AG04449 (cell line): ENCODE measurements at places on chromosomes 11 and 22.

DNA sequence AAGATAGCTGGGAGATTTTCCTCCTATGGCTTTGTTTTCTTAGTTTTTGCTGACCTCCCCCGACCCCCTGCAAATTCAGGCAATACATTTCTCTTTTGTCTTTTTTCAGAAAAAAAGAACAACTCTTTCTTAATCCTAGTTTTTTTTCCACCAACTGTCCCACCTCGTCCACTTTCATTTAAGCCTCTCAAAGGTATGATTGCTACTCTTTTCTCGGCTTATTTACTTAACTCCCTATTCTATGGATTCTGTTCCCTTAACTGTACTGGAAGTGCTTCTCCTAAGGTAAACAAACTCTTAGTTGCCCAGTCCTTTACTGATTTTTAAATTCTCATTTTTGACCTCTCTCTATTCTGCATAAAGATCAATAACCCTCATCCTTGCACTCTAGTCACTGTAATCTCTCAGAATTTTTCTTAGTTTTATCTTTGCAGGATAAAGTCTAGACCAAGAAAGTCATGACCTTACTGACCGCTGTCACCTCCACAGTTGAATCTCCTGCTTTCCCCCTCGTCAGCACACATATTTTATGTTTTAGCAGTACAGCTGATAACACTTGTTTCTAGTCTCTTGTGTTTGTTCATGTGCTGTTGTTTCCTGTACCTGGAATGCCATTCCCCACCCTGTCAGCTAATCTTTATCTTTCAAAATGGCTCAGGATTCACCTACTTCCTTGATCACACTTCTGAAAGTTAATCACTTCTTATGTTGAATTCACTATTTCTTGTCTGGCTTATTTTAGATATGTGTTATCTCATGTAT, 14.9 kb downstream of the TBCEL start:
- no peak for DNase-seq

- DNase-seq = no peak
Observed at GRCh38 chr11:106999196-106999595, 19.1 kb downstream of the GUCY1A2 start.

DNA sequence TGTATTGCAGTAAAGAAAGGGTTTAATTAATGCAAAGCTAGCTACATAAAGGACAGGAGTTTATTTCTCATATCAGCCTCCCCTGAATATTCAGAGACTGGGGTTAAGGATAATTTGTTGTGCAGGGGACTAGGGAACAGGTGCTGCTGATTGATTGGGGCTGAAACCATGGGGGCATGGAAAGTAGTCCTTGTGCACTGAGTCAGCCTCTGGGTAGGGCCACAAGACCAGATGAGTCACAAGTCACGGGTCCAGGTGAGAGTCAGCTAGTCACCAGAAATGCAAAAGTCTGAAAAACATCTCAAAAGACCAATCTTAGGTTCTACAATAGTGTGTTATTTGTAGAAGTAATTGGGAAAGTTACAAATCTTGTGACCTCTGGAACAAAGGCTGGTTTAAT, 32.9 kb upstream of the SYT13 start:
- DNase-seq = no peak

GRCh38 chr11:128764424-128765095, 70.7 kb downstream of the FLI1 start:
- no peak for DNase-seq

GRCh38 chr22:48872271-48873190, 955.1 kb downstream of the BRD1 start:
- no peak for DNase-seq

DNA sequence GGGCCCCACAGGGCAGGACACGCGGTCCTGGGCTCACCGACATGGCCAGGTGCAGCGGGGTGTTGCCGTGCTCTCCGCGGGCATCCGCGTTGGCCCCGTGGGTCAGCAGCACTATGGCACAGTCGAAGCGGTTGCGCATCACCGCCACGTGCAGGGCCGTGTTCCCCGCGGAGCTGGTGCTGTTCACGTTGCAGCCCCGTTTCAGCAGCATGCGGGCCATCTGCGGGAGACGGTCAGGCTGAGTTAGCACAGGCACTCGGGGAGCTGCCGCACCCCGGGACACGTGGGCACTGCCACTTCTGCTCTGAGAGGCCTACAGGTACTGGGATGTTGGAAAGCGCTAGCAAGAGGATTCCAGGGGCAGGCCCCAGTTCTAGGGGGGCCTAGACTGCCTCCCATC, 22.3 kb upstream of the BAIAP2L2 start:
- DNase-seq = no peak

DNA sequence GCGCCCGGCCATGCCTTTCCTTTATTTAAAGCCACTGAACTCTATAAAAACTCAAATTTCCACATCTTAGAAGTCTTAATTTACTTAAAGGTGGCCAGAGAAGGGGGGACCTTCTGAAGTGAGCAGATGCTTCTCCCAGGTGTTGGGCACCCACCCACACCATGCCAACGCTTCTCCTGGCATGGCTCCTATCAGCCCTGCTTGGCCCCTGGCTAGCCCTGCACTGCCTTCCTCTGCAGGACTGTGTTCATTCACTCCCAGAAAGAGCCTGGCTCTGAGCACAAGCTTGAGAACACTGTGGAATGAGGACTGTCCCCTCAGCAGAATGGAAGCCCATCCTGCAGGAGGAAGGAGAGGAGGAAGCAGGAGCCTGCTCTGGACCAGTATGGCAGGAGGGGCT, 34.6 kb upstream of the ARFGAP3 start:
- DNase-seq = no peak
